Activated CD8-positive, alpha-beta memory T cell treated with anti-CD3 and anti-CD28 coated beads, Interleukin-2, amount 50 U/mL, for 48 hours (primary cell): ENCODE measurements at places on chromosomes 7 and 10.

- no peak for DNase-seq
Measured at GRCh38 chr10:84818961-84819360, 490.6 kb downstream of the CCSER2 start.

DNA sequence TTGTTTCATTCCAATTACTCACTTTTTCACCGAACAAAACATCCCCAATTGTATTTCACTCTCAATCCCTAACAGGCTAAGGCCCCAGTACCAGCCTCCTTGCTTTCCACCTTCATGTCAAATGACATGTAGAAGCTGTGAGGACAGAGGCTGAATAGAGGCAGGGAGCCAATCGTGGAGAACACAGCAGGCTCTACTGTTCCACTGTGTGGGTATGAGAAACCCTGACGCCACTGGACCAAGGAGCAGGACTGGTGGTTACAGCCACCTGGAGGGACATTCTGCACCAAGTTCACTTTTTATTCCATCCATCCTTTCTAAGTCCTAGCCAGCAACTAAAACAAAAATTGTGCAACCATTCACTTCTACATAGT, 502.8 kb downstream of the SORCS1 start:
- no peak for DNase-seq

DNA sequence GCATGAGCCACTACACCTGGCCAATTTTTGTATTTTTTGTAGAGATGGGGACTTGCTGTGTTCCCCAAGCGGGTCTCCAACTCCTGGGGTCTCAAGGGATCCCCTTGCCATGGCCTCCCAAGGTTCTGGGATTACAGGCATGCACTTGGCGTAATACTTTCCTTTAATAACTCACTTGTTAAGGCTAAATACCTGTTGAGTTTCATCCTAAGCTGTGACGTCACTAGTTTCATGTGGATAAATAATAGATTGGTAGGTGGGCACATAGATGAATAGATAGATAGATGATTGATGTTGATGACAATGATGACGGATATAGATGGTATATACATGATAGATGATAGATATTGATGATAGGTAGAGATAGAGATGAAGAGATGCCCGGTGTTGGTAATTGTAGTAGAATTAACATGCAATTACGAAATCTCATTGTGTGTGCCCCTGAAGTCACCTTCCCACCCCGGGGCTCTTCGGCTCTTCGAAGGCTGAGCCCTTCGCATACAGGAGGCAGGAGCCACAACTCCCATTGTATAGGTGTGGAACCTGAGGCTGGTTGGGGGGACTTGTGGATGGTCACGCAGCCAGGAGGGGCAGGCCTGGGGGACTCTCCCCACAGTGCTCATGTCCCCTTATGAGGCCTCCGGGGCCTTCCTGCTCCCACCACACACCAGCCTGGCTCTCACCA, 2.6 kb downstream of the GRIFIN start:
- DNase-seq, result no peak

DNA sequence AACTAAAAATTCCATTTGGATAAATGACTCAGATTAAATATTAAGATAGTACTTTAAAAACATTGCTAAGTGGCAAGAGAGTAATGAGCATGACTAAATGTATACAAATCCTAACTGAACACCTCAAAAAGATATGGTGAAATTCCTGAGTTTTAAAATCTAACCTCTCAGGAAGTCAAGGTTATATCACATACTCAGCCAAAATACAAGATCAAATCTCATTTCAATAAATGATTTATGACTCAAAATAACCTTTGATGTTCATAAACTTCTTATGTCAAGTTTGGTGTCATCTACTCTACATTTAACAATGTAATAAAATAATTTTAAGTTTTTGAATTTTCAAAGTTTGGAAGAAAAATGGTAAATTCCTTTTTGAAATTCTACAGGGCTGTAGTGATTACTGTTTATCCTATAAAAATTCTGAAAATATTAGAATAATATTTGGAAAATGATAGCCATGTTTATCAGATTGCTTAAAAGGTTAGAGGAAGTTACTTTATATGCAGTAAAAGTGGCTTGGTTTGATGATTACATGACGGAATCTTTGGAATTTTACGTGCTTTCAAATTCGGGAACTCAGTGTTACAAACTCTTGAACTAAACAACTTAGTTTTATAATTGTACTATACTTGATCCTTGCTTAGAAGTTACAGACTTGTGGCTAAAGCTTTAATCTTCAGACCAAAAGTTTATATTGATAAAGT, 43.7 kb downstream of the ASZ1 start:
- no peak for DNase-seq

DNA sequence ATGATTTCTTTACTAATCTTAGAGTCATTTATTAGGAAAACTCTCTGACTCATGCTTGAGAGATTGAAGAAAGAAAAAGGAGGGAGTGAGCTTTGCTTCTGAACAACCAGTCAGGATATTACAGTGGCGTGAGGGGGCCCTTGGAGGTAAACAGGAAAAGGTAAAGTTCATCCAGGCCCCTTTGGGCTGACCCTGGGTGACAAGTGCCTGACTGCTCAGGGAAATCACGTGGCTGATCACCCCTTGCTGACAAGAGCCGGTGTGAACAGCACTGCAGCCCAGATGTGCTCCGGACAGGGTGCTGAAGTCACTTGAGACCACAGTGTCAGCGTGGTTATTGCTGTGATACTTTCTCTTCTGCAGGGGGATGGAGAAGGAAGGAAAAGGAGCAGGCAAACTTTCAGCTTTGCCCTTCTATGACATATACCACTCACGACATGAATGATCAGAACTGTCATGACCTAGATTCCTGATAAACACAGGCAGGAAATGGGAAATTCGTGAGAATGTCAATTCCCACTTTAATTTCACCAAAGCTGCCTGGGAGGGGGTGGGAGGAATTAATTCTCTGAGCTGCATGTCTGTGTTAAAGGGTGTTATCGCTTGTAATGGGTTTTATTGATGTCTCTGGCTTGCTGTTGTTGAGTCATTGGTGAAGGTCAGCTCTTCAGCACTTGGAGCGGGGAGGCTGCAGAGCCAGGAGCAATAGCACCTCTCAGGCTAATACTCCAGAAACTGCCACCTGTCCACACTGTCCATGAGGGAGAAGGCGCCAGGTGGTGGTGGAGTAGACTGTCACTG, 139.8 kb upstream of the AOAH start:
- no peak for DNase-seq

- no peak for DNase-seq
Measured at GRCh38 chr10:28316696-28317095, 13.8 kb upstream of the MPP7 start.

GRCh38 chr10:73941300-73941699, 30.4 kb downstream of the PLAU start:
- no peak for DNase-seq

DNA sequence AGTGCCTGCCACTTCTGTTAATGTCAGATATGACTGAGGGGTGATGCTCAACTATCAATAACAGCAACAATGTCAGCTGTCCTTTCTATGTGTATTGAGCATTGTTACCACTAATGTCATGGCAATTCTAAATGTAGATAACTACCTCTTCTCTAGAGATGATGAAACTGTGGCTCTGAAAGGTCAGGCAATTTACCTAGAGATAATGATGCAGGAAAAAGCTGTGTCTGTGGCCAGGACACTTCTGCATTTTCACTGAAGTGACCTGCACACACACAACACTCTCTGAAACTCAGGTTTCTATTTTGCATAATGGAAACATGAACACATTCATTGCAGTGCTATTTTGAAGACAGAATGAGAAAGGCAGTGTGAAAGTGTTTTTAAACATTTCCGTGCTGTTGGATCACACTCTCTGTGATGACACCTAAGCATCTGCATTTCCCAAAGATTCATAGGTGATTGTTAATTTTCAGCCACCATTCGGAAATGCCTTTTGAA, 148.2 kb downstream of the KCND2 start:
- no peak for DNase-seq

- DNase-seq, result no peak
Measured at GRCh38 chr7:129804890-129805719, 147.7 kb downstream of the UBE2H start.

DNA sequence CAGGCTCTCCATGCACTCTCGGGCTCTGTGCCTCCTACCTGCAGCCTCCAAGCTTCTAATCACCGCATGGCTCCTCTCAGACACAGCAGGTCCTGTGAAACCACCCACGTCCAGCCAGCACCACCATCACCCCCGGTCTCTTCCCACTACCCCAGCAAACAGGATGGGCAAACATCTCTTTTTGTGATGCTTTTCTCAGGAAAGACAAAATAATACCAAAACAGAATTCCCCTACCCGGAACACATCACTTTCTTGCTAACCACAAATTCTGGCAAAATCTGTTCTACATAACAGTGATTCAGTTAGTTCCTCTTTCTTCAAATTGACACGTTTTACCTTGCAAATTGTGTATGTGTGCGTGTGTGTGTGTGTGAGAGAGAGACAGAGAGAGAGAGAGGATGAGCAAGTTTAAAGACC, 6.5 kb downstream of the SNX8 start:
- no peak for DNase-seq

- DNase-seq, result no peak
Measured at GRCh38 chr7:78092331-78092730, 293.8 kb downstream of the PHTF2 start.

DNA sequence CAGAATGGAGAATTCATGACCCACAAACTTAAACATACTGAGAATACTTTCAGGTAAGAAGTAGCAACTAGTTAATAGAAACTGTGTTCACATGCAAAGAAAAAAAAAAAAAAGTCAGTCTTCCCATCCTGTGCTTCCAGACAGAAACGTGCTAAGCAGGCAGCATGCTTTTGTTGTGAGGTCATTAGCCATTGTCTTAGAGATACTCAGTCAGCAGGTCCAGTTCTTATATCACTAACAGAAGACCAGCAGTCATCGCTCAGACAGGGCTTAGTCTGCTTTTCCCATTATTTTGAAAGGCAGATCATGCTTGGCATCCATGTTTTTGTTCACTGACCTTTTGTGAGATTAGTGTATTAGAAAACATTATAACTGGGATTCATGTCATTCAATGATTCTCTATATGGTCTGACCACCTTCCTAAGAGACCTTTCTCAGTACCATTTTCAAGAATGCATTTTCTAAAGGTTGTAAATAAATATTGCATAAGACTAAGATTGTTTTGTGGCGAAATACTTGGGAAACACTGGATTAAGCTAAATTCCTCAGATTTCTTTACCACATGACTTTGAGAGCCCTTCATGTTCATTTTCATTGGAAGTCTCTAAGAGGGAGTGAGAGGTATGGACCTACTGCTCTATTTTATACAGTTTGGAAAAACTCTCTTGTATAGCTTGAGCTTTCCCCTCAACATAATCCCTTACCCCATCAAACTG, 45.0 kb upstream of the AGBL3 start:
- no peak for DNase-seq

GRCh38 chr10:24901686-24902399, 50.6 kb downstream of the PRTFDC1 start:
- no peak for DNase-seq

GRCh38 chr7:124130-124949, 68.0 kb upstream of the FAM20C start:
- no peak for DNase-seq

- DNase-seq, result no peak
Measured at GRCh38 chr10:117936566-117936965, 110.2 kb downstream of the RAB11FIP2 start.

DNA sequence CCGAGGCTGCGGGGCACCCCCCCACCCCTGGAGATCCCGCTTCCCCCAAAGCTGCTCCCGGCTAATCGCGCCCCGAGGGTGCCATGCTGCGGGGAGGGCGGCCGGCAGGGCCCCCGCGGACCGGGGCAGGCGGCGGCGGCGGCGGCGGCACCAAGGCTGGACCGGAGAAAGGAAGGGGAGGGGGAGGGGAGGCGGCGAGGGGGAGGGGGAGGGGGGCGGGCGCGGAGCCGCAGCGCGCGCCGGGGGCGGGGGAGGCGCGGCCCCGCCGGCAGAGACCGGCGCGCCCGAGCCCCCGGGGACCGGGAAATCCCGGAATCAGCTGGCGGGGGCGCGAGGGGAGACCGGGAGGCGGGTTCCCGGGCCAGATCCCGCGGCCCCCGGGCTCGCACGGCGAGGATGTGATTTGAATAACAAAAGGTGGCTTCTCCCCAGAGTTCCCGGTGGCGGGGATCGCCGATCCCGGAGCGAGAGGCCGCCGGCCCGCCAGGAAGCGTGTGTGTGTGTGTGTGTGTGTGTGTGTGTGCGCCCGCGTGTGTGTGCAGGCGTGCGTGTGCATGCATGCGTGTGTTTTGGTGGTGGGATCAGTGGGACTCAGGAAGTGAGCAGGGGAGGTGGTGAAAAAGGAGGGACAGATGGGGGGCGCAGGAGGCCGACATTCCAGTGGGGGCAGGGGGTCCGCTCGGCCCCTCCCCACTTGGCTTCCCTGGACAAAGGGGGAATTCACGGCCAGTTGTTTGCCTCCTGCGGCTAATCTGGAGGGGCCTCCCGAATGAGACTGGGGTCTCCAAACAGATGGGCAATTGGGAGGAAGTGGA, 99.5 kb downstream of the HIP1 start:
- DNase-seq, result peak; percentile 77

- DNase-seq, result no peak
Measured at GRCh38 chr7:23228412-23228811, 18.2 kb upstream of the GPNMB start.

GRCh38 chr10:127441350-127442219, 107.5 kb upstream of the NPS start:
- no peak for DNase-seq

- no peak for DNase-seq
Measured at GRCh38 chr7:101671371-101672356, 42.6 kb upstream of the MYL10 start.

GRCh38 chr10:94344522-94345122, 18.1 kb downstream of the NOC3L start:
- no peak for DNase-seq
